ENCODE measurements at places on chromosomes 6 and 20.

GRCh38 chr6:53682632-53683031 lies 17.1 kb upstream of the KLHL31 start:
- no peak for DNase-seq

DNA sequence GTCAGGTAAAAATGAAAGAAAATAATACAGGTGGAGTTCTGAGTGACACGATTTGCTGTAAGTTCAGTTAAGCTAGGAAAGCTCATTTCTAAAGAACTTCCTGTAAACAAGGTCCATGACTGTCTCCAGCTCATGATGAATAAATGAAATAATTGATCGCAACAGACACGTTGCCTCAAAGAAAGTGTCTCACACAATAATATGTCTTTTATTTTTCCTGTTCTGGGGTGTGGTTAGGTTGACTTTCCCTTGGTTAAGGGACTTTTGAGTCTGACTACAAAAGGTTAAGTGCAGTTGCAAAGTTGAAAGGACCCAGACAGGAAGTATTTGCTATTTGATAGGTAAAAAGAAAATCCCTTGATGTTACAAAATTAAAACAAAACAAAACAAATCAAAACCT lies 304.2 kb upstream of the PRDM1 start:
- DNase-seq: no peak

DNA sequence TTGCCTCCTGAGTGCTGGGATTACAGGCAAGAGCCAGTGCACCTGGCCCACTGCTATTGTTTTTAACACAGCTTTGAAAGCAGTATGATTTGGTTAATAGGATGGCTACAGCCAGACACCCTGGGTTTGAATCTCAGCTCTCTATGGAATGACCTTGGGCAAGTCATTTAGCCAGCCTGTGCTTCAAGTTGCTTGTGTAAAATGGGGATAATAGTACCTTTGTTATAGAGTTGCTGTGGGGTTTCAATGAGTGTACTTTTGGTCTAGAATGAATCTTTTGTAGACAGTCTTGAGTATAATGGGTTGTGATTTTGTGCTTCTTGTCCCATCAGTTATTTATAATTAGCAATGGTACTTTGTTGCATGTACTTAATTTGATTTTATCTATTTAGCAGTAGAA lies 70.9 kb downstream of the JARID2 start:
- peak; percentile 61 for DNase-seq

- DNase-seq: no peak
Observed at GRCh38 chr6:36035225-36035624, 7.6 kb downstream of the MAPK14 start.

Data from HepG2 (cell line).